ENCODE measurements at places on chromosomes 6 and 20.

GRCh38 chr6:46730921-46731461, 4.2 kb downstream of the PLA2G7 start:
- no peak for ATAC-seq

DNA sequence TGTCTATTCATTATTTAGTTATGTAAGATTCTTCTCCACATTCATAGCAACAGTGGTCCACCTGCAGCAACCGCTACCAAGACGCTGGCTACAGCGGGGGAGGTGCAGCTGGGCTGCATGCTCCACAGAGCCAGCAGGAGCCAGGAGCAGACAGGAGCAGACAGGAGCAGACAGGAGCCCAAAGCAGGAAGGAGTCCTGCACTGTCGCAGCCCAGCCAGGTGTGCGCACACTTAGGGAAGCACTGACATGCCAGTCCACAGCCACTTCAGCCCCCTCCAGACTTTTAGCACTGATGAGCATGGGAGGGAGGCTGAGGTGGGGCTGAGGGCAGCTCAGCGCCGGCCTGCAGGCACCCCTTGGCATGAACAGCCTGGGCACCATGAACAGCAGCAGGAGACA, 19.6 kb downstream of the KIF16B start:
- ATAC-seq, result no peak

GRCh38 chr6:28354688-28355554, 5.2 kb downstream of the ZKSCAN3 start:
- ATAC-seq, result no peak

- ATAC-seq, result no peak
These were observed 21.6 kb downstream of the NAPB start for GRCh38 chr20:23399568-23400241.

DNA sequence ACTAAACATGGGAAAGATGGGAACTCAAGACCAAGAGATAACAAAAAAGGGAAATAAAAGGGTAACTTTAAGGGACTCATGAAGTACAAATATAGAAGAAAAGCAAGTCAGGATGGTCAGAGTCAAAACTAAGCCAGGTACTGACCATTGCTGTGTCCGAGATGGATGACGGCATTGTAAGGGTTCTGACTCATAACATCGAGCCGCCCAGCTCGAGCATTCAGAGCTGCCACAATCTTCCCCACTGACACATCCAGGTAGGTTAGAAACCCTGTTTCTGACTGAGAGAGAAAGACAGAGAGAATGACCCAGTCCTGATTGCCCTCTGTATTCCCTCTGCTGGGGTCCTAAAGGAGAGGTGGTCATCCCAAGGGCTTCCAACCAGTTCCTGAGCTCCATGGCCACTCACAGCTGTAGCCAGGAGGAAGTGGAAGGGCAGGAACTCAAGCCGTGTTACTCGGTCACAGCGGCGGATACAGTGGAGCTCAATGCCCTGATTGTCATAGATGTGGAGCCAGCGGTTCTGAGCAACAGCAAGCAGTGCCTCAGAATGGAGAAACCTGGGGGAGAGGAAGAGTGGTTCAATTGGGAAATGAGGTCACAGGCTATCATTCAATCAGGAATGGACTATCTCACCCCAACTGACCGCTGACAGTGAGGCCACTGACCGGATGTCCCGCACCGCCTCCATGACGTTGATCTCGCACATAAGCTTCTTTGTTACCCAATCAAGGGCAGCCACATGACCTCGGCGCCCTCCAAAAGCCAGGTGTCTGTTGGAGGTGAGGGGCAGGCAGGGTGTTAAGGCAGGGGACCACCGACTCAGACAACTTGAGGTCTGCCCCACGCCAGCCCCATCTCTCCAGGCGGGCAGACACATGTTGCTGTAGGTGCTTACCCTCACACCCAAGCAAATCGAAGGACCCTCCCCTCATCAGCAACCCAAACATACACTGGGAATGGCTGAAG, 1.8 kb downstream of the WDR46 start:
- ATAC-seq, result no peak

DNA sequence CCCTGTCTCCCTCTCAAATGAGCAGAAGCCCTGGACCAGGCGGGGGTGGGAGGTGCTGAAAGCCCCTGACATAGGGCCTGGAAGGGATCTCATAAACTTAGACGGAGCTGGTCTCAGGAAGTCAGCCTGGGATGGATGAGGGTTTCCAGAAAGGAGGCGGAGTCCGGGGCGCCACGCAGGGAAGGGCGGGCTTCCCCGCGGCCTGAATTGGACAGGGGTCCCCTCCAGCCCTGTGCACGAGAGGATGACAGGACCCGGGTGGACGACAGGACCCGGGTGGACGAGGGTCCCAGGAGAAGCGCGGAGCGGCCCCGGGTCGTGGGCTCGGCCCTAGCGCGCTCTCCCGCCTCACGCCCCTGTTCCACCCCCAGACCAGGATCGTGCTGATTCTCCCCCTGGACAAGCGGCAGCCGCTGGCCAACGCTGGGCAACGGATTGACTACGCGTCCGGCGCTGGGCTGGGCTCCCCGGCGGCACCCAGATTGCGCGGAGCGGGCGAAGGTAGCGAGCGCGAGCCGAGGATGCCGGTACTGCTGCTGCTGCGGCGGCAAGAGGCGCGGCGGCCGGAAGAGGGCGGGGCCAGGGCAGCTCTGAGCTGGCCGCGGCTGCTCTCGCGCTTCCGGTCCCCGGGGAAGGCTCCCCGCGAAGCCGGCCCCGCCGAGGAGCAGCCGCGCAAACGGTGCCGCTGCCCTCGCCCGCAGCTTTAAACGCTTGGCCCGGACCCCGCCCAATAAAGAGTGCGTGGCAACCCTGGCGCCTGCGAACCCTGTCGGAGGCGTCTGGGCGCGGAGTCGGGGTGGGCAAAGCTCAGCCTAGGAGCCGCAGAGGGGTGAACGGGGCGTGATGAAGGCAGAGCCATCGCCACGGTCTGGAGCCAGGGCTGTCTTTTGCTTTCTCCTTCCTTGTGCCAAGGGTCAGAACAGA, 1.3 kb downstream of the C20orf144 start:
- ATAC-seq, result peak; percentile 51

DNA sequence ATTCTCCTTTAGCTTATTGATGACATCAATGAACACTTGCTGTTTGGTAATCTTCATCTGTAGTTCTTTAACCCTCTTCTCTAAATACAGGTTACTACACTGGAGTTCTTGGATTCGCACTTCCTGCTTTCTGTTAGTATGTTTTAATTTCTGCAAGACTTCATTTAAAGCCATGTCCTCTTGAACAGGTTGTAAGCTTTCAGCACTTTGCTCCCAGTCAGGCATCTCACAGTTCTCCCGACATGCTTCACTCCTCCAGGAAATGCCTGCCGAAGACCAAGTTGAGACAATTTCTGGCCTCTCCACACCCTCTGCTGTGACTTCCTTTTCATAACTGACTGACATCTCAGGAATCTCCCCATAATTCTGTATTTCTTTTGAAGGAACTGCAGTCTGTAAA, 15.8 kb downstream of the CAGE1 start:
- ATAC-seq, result no peak

DNA sequence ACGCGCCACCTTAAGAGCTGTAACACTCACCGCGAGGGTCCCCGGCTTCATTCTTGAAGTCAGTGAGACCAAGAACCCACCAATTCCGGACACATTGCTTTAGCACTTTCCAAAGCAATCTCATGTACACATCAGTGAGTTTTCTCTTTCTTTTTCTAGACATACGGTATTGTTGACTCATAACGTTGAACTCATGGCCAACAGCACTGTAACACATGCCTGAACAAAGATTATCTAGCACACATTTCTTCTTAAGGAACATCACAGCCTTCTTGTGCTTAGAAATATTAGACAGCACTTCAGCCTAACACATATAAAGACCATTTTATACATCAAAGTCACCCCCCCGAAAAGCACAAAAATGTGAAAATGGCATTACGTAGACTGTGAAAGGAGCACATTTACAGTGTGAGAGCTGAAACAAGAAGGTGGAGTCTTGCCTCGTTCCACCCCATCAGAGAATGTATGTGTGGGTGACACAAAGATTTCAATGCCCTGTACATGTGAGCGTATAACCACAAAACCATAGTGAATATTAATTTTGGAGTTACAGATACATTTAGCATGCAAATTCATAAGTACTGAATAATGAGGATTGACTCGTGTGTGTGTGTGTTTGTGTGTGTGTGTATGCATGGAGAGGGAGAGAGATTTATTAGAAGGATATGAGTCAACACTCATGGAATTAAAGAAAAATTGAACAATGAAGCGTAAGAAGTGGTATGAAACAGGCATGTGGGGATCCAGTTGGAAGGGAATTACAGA, 134.1 kb downstream of the FAM83B start:
- peak; percentile 38 for ATAC-seq

- no peak for ATAC-seq
These were observed 145.6 kb upstream of the CDH4 start for GRCh38 chr20:61106438-61106837.

GRCh38 chr6:2127484-2127911, 117.9 kb downstream of the GMDS start:
- ATAC-seq, result no peak

All from motor neuron (in vitro differentiated cells).